ENCODE measurements at places on chromosomes 13 and 19. TPM values are rescaled to one million over a fixed set of nuclear protein-coding genes. Genes with fewer than 3 reads are reported as not detected.

- no peak for DNase-seq
Observed at GRCh38 chr13:100584896-100585295, 3.7 kb downstream of the GGACT start.

GRCh38 chr19:34989298-34989697, 10.8 kb upstream of the GRAMD1A start:
- DNase-seq: no peak

DNA sequence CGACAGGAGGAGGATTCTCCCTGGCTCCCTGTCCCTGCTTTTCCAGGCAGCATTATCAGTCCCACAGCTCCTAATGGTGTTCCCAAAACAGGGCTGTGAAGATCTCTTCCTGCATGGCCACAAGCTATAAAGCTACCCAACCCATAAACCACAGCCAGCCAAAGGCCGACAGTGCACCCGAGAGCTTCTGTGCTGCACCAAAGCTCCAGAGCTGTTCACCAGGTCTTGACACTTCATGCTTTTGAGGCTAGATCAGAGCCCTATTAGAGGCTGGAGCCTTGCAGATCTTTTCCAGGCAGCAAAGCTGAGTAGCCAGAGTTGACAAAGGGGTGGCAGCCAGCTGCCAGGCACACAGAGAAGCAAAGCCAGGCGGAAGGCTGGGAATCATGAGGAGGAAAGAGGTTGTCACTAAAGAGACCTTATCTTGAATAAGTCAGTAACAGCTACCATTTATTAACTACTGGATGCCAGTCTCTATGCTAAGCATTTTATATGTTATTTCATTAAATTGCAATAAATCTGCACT, 180.4 kb downstream of the KATNAL1 start:
- DNase-seq: no peak

GRCh38 chr19:12767150-12767549, 8.2 kb downstream of the HOOK2 start:
- DNase-seq: no peak

- no peak for DNase-seq
Observed at GRCh38 chr13:48234566-48235340, 1.7 kb downstream of the ITM2B start.

DNA sequence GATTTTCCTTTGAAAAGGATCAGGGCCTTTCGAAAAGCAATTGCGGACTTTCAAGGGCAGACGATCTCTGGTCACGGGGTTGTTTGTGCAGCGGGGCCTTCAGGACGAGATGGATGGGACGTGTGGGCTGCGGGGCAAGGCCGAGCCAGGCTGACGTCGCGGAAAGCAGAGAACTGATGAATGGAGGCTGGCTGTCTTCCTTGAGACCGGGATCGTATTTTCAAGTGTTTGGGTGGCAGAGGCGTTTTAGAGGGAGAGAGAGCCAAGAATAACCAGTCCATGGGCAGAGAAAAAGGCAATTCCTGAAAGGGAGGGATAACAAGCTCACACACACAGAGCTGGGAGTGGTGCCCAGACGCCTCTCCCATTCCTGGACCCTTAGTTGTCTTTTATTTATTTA, 138.9 kb upstream of the USP29 start:
- no peak for DNase-seq

DNA sequence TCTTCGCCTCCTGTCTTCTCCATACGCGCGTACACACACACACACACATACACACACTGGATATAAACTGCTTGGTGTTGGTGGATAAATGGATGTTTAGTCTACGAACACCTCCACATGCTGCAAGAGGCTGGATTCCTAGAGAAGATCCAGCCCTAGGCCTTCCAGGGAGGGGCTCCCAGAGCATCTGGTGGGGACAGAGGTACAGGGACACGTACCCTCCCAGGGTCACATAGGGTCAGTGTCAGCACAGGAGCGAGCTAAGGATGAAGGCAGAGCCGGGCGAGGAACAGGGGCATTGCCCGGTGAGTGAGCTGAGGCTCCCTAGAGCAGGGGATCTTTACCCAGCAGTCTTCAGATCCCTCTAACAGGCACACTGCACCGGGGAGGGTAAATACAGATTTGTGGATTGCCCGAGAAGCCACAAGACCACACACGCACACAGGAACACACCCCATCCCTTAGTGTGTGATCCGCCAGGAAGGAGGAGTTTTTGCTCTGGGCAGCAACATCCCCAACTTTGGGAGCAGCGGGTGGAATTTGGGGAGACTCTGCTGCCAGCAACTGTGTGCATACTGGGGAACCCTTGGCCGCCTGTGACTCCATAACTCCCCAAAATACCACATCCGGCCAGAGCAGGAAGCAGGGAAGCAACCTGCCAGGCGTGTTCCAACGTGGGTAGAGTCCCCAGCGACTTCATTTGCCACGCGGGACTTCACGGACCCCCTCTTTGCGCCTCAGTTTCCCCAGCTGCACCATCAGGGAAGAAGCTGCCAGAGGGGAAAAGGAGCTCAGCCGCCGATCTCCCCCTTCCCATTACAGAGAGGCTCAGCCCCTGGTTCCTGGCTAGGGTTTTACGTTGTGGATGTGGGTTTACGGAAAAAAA, 5.8 kb upstream of the TLE2 start:
- DNase-seq: peak; percentile 64

GRCh38 chr19:29524201-29524911, 1.4 kb upstream of the VSTM2B start:
- no peak for DNase-seq

DNA sequence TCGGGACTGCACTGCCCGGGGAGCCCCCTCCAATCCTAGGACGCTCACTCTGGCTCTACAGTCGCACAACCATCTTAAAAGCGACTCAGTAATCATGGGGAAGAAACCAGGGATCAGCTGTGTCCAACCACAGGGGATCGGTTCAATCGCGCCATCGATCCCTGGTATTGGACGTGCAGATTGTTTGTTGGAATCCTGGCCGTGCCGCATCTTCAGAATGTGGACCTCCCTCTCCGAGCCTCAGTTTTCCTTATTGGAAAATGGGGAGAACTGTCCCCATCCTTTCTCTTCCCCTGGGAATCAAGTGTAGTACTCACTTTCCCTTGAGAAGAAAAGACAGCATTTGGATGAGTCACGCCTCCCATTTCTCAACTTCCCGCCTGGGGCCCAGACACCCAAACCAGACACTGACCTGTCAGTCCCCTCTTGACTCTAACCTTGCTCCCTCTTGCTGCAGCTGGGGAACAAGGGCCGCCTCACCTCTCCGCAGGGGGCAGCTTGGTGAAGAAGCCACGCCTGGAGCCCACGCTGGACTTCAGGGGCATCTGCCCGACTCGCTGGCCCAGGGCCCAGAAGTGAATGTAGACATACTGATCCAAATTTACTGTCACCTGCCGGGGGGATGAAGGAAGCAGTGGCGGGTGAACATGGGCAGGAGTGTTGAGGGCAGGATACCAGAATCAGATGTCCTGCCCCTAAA, 17.6 kb downstream of the EMP3 start:
- no peak for DNase-seq

DNA sequence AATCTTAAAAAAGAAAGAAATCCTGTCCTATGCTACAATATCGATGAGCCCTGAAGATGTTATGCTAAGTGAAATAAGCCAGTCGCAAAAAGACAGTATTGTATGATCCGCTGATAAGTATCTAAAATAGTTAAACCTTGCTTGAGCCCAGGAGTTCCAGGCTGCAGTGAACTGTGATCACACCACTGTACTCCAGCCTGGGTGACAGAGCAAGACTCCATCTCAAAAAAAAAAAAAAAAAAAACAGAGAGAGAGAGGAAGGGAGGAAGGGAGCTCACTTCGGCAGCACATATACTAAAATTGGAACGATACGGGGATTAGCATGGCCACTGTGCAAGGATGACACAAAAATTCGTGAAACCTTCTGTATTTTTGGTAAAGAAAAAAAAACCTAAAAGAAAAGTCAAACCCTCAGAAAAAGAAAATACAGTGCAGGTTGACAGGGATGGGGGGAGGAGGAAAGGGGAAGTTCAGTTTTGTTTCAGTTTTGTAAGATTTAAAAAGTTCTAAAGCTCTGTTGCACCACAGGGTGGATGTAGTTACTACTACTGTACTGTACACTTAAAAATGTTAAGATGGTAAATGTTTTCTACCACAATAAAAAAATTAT, 8.4 kb downstream of the CLASRP start:
- DNase-seq: no peak

- DNase-seq: no peak
Observed at GRCh38 chr13:107170270-107170931, 602.5 kb upstream of the ARGLU1 start.

ZNF837 gene
- 3.7 TPM for total RNA-seq

POP4 gene
- total RNA-seq: 59.7 TPM

C5AR1 gene
- total RNA-seq: 0.60 TPM

ZNF112 gene
- 5.9 TPM for total RNA-seq

All from transverse colon (tissue), 4 donors.